ENCODE measurements at places on chromosomes 1 and 21.

DNA sequence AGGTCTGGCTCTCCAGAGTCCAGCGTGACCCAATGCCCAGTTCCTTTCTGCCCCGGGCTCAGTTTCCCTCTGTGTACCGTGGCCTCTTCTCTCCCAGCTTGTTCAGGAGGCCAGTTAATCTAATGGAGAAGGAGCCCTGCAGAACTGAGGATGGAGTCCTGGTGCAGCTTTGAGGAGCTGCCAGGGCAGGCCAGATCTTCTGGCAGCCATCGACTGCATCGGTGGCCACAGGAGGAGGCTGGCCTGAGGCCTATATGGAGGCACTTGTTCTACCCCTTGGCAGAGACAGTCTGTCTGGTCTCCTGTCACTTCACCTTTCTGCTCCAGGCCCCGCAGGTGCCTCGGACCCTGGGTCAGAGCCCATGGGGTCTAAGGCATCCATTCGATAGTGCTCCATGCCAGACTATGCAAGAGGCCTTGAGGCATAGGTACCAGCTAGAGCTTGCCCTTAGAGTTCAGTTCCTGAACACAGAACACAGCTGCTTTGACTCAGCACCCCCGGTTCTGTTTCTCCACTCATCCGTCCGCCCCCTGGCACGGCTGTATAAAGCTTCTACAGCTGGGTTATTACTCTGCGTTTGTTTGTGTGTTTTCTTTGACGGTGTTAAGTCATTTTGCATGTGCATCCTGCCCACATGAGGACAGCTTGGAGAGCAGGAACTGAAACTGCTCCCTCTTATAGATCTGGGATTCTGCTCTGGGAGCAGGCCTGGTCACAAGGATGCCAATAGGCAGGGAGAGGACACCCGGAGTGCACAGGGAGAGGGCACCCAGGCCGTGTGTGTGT lies 18.5 kb upstream of the LRRN2 start:
- no peak for DNase-seq

DNA sequence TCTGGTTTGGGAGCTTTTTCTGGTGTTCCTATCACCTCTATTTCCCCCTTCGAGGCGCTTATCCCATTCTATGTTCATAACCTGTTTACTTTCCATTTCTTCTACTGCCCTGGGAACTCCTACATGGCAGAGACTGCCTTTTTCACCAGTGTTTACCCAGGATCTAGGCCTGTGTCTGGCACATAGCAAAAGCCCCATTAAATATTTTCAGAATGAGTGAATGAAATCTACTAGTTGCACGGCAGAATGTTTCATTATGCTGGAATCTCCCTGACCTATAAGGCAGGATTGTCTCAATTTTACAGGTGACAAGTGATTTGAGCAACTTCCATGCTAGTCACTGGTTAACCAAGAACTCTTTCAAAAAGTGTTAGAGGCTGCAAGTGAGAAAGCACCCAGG lies 70.1 kb downstream of the PGM1 start:
- no peak for DNase-seq

GRCh38 chr1:51219022-51219421 lies 17.1 kb upstream of the RNF11 start:
- no peak for DNase-seq

DNA sequence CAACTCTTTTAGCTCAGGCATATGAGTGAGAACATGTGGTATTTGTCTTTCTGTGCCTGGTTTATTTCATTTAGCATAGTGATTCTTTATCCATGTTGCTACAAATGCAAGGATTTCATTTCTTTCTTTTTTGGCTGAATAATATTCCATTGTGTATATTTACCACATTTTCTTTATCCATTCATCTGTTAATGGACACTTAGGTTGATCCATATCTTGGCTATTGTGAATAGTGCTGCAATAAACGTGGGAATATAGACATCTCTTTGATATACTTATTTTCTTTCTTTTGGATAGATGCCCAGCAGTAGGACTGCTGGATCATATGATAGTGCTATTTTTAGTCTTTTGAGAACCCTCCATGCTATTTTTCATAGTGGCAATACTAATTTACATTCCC lies 30.8 kb downstream of the ASB17 start:
- DNase-seq, result no peak

DNA sequence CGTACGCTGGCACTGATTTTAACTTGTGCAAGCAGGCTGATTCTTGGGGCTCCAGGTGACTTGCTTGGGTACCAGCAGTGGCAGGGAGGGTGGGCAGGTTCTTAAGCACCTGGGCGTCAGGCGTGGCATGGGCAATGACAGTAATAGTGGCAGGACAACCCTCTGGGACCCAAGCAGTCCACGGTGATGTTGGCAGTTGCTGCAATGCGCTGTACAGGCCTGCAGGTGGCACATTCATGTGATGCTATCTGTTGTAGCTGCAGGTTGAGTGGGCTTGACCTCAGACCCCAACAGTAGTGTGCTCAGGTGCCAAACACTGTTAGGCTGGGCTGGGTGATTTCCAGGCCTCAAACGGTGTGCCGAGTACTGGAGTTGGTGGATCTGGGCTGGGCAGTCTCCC lies 10.2 kb upstream of the OR10J4 start:
- DNase-seq, result no peak

All from NCI-H2081 treated with DMSO at 0.1 percent for 48 hours (cell line).